ENCODE measurements at places on chromosomes 12 and 14.

- no peak for DNase-seq
Measured at GRCh38 chr12:6899837-6900519, 4.6 kb upstream of the LRRC23 start.

GRCh38 chr14:49957089-49957852 lies 64.4 kb downstream of the ARF6 start:
- no peak for DNase-seq

DNA sequence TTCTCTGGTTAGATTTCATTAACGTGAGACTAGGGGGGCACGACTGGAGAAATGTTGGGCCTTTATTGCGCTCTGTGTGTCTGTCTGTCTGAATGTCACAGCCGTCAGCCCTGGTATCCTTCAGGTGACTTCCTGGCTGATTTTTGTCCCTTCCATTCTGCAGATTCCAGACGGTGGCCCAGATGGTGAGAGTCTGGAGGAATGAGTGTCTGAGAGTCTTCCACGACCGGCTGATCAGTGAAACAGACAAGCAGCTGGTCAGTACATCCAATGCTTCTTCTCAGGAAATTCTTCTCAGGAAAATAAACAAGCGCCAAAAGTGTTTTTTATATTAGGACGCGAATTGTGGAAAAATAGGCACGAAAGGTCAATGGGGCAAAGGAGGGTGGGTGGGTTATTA lies 93.5 kb downstream of the CCDC92 start:
- no peak for DNase-seq

DNA sequence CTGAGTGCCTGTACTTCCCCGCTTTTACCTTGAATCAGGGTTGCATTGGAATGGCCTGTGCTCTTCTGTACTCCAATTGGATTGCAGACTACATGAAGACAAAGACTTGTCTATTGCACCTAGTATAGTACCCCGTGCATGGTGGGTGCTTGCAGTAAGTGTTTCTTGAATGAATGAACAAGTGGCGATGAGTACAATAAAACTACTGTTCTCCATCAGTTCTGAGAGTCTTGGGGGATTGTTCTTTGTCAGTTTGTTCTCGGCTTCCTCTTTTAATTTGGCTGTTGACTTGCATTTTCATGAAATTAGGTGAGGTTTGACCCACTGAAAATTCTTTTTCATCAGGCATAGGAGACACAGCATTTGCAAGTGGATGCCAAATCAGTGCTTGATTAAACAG lies 34.1 kb downstream of the ERH start:
- no peak for DNase-seq

GRCh38 chr12:13316587-13317246 lies 120.2 kb downstream of the EMP1 start:
- no peak for DNase-seq

- DNase-seq, result peak; percentile 83
Measured at GRCh38 chr14:34718750-34719304, 4.4 kb upstream of the CFL2 start.

- DNase-seq, result peak; percentile 24
Measured at GRCh38 chr14:72738161-72738611, 155.7 kb downstream of the DPF3 start.

DNA sequence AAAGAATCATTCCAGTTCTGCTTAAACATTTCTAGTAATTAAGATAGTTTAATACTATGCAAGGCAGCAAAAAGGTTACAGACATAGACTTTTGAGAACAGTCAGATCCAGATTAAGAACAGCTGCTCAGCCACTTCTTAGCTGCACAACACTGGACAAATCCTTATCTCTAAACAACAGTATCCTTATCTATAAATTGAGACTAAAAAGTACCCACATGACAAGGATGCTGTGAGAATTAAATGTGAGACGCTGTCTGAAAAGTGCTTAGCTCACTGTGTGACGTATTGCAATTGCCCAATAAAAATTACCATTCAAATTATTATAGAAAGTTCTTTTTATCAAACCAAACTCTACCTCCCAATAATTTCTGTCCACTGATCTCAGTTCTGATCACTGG lies 35.5 kb downstream of the BORCS5 start:
- no peak for DNase-seq

DNA sequence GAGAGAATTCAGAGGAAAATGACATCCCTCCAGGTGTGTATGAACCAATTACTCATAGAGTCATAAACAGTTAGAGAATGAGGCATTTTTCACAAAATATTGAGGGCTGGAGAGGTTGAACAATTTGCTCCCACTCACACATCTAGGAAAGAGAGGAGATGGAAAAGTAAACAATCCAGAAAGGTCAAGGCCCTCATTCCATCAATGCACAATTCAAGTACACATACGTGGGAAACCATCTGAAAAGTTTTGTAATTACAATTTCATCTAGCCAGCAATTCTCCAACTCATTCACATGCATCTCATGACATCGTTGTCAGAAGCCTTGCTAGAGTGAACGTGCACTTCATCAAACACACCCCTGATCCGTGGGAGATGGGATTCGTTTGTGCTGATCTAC lies 15.7 kb upstream of the BCL2L14 start:
- no peak for DNase-seq

- peak; percentile 67 for DNase-seq
Measured at GRCh38 chr12:25200703-25201102, 5.7 kb downstream of the ETFRF1 start.

- DNase-seq, result no peak
Measured at GRCh38 chr14:102212356-102212755, 72.7 kb downstream of the WDR20 start.

Measured in fibroblast of skin of right quadriceps (primary cell).